Nucleus accumbens (tissue), 56 donors: ENCODE measurements at places on chromosomes 7 and 10.

- DNase-seq = no peak
Observed at GRCh38 chr7:115578576-115578975, 452.0 kb downstream of the TFEC start.

- no peak for DNase-seq
Observed at GRCh38 chr7:1669954-1670893, at the start of gene ELFN1. Gene ELFN1, plus strand, starts transcription at chr7:1670277. Its CDS starts 74,320 bp downstream, at chr7:1744597.

GRCh38 chr7:119228482-119228881 is 1004.0 kb downstream of the ANKRD7 start:
- no peak for DNase-seq

DNA sequence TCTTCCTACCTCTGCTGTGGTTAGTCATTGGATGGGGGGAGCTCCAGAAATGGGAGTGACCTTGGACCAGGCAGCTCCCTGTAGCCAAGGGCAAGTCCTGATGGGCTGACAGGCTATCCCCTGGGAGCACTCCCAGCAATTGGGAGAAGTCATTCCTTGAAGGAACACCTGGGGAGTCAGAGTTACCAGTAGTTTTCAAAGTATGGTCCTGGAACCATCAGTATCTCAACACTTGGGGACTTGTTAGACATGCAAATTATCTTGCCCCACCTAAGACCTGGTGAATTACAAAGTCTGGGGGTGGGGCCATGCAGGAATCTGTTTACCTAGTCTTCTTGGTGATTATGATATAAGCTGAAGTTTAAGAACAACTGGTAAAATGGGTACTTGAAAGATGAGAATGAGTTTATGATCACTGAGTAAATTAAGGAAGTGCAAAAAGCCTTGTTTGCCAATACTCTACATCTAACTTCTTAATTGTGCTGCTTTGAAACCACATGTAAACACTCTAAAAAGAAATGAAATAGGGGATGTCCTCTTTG is 287.3 kb upstream of the LRRN3 start:
- no peak for DNase-seq

DNA sequence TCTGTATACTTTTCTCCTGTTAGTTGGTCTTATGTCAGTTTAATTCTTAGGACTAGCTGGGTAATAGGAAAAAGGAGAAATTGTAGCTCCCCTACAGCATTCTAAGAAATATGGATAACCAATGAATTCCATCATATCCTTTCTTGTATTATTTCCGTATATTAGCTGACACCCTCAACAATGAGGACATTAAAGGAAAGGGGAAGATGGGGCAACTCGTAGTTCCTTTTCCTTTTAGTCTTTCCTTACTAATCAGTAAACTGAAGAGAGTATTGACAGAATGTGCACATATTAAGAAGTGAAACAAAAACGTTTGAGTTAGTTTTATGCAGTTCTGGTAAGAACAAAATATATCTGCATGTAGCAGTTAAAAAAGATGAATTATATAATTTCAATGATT is 35.1 kb upstream of the C10orf67 start:
- DNase-seq = no peak

GRCh38 chr10:53702489-53702888 is 929.9 kb upstream of the MBL2 start:
- no peak for DNase-seq

- no peak for DNase-seq
Observed at GRCh38 chr10:84493361-84493760, 165.0 kb downstream of the CCSER2 start.

DNA sequence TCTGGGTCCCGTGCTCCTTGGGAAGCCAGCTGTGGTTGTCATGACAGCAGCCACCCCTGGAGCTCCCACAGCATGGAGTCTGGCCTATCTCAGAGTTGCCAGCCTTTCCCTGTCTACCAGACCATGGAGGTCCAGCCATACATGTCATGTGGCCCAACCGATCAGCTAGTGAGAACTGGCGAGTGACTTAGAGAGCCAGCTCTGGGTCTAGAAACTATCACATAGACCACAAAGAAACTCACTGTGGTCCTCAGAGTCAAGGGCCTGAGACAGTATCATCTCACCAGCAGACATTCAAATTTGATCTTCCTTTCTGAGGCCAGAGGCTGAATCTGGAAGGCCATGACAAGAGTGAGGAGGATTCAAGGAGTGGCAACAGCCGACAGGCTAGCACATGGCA is 223.3 kb upstream of the GPR26 start:
- DNase-seq = no peak

- no peak for DNase-seq
Observed at GRCh38 chr7:103499976-103500375, 54.0 kb upstream of the SLC26A5 start.

DNA sequence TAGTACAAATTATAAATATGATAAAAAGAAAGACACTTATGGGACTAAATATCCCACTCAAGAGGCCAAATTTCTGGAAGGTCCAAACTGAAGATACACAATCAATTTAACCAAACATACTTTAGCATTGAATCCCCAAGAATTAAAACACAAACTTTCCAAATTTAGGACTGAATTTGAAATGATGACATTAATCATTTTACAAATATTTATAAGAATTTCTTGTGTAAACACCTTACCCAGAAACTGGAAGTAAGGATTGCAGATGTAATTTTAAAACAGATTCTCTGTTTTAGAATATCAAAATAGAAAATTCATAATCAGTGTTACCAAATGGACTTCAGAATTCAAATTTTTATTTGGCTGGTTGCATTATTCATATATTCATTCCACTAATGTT is 588.2 kb upstream of the KCND2 start:
- no peak for DNase-seq

- DNase-seq = no peak
Observed at GRCh38 chr10:71575934-71576801, 143.4 kb downstream of the C10orf105 start.

DNA sequence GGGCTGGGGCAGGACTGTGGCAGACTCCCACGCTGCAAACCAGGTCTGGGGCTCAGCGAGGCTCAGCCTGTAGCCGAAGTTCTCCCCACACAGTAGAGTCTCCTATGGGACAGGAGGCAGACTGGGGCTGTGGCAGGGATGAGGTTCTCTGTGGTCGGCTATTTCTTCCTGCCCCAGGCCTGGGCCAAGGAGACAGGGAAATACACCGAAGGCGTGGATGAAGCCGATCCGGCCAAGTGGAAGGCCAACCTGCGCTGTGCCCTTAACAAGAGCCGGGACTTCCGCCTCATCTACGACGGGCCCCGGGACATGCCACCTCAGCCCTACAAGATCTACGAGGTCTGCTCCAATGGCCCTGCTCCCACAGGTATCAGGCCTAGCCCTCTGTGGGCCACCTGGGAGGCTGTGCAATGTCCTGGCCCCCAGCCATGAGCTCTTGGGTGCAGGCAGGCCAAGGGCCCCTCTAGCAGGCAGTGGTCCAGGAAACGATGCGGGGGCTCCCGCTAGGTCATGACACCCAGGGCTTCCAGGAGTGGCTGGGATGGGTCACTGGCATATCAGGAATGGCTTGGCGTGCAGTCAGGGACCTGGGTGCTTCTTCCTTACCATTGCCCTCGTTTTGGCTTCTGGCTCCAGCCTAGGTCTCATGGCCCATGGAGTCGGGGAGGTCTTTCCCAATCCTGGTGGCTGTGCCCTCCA is 8.1 kb downstream of the IRF5 start:
- DNase-seq = no peak

- no peak for DNase-seq
Observed at GRCh38 chr7:50866343-50867033, 83.8 kb upstream of the GRB10 start.

DNA sequence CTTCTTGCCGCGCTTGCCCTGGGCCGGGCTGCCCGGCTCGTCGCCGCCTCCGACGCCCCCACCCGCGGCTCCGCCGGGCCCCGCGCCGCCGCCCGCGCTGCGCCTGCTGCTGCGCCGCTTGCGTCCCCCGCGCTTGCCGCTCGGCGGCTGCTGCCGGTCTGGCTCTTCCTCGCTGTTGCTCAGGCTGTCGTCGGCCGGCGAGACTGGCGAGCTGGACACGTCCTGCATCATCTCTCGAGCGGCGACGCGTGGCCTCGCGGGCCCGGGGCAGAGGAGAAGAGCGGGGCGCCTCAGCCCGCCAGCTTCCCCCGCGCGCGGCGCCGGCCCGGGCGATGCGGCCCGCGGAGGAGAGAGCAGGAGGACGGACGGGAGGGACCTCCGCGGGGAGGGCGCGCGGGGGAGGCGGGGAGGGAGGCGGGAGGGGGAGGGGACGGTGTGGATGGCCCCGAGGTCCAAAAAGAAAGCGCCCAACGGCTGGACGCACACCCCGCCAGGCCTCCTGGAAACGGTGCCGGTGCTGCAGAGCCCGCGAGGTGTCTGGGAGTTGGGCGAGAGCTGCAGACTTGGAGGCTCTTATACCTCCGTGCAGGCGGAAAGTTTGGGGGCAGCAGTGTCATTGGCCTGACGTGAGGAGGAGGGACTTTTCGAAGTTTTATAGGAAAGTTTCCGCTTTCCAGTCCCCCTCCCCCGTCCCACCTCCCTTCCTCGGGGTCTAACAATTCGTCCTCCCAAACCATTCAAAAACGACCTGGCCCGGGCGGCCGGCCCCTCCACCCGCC is at the start of gene TWIST1:
Gene TWIST1 (minus strand): TSS at position 546 of the 779 bp plus-strand sequence. CDS start 315 bp downstream, at position 231.
- no peak for DNase-seq

DNA sequence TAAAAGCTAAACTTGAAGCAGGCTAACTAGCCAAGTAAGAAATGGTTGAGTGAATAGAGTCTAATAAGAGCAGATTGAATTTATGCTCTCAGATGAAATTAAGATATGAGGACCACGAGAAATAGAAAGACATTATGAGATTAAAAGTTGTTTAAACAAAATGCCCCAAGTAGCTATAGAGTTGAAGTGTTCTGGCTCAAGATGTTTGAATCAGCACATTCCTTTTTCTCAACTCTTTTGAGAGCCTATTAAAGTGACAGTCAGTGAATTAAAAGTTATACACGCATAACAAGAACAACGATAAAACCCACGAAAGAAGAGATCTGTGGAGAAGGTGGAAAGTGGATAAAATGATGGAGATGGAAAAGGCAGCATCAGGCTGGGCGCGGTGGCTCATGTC is 322.2 kb upstream of the ANKRD30A start:
- DNase-seq = no peak

DNA sequence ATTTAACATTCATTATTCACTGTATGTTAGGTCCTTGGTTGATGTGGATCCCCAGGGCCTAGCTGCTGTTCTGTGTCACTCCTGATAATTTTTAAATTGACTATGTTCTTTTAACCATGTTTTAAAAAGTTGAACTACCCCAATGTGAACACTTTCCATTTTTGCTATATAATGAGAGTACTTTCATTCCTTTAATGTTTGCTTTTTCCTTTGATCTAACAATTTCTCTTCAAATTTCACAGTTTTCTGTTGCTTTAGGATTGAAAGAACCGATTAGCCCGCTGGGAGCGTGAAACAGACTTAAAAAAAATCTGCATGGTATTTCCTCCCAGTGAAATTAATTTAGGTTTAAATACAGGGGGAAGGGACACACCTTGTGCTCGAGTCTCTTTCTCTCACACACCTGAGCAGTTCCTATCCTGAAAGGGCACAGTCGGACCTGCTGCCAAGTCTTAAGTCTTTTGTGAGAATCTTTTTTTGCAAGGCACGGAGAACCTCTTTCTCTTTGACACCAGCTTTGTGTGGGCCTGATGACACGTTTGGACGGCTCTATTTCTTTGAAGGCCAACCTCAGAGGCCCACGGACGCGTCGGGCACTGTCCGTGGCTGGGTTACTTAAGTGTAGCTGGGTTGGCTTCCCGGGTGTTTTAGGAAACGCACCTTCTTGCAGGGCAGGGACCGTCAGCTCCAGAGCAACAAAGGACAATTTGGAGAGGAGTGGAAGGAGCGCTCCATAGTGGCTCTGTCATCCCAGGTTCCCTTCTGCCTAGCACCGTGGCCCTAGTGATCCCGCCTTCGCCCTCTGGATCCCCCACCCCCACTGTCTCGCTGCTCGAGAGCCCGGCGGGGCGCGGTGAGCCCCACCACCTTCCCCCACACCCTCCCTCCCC is 1.0 kb upstream of the CHN2 start:
- DNase-seq = no peak

DNA sequence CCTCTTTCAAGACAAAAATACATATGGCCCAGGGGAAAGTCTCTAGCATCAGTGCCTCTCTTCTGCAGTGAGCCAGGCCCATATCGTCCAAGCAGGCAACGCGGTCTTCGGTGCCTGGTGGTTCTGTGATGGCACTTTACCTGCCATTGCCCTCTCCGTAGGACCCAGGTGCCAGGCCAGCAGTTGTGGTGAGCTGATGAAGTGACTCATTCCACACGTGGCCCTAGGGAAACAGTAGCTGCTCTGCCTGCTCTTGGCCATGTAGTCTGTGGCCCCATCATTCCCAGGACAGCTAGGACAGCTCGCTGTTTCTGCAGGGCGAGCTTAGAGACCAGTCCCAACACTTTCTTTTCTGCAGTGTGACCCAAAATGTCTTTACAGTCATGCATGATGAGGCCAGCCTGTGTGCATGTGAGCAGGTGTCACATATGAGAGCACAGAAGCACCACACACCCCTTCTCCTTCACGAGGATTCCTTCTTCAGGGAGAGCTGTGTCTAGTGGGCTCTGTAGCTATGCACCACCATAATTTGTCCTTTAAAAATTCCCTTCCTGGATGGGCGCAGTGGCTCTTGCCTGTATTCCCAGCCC is 39.0 kb downstream of the SVIL start:
- DNase-seq = no peak

DNA sequence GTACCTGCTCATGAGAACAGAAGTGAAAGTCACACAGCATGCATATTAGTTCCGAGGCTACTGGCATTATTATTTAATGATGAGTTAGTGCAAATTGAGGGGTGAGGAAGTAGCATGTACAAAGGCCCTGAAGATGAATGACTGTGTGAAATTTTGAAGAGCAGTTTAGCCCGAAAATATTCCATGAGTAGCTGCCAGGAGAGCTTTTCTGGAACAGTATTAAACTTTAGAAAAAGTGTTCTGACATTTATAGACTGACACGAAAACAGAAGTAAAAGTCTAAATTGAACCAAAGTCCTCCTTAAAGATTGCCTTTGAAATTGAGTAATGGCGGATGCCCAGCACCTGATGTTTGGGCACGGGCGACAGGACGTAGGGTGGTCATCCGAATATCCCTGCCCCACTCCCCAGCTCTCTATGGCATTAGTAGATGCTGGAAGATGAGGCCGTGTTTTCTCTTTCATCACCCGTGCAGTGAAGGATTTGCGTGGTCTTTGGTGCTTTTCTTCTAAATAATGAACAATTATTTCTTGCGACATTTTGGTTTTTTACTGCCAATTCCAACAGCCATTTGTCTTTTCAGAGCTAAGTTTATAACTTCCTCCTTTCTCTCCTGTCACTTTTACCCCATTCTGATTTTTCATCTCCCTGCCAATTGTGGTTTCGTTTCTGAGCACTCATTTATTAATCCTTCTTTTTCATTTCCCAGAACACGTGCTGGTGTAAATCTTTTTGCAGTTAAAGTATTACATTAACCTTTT is 192.6 kb downstream of the MGMT start:
- no peak for DNase-seq

- no peak for DNase-seq
Observed at GRCh38 chr10:6065406-6065805, 3.2 kb upstream of the IL2RA start.
